Spinal cord (tissue), 10 donors: ENCODE measurements at places on chromosomes 11 and 22. TPM values are rescaled to one million over a fixed set of nuclear protein-coding genes. Genes with fewer than 3 reads are reported as not detected.

The SLC17A6 gene
- 11.2 TPM for total RNA-seq

The EFEMP2 gene
- 84.5 TPM for total RNA-seq

The RAB3IL1 gene
- total RNA-seq: 47.7 TPM

The MS4A6E gene
- not detected for total RNA-seq

The FUT4 gene
- 5.6 TPM for total RNA-seq

The KCNE3 gene
- 16.1 TPM for total RNA-seq

The ATG2A gene
- 8.1 TPM for total RNA-seq

The NCR3LG1 gene
- total RNA-seq: 6.3 TPM

The DDIAS gene
- total RNA-seq: 3.8 TPM

The API5 gene
- total RNA-seq: 99.4 TPM

The RTN4RL2 gene
- total RNA-seq: 0.59 TPM

The OR51T1 gene
- total RNA-seq: not detected

The DNAJB7 gene
- not detected for total RNA-seq
